ENCODE measurements at places on chromosomes 2 and 18. TPM values are rescaled to one million over a fixed set of nuclear protein-coding genes. Genes with fewer than 3 reads are reported as not detected.

The PARD6G gene
- not detected for total RNA-seq

The FAM110C gene
- not detected for total RNA-seq

The PRSS56 gene
- total RNA-seq, result not detected

The C18orf32 gene
- 13.5 TPM for total RNA-seq

The SERPINB10 gene
- total RNA-seq, result not detected

The RSAD2 gene
- not detected for total RNA-seq

The IGFBP2 gene
- 0.81 TPM for total RNA-seq

The OR6B2 gene
- total RNA-seq, result not detected

The UGT1A3 gene
- not detected for total RNA-seq

The TMEM169 gene
- 0.57 TPM for total RNA-seq

The CYTIP gene
- 64.0 TPM for total RNA-seq

The EHD3 gene
- total RNA-seq, result 2.5 TPM

The ZNF385B gene
- total RNA-seq, result 217 TPM

The IL36B gene
- not detected for total RNA-seq

The INHBB gene
- not detected for total RNA-seq

The PNKD gene
- 62.2 TPM for total RNA-seq

The TIA1 gene
- total RNA-seq, result 129 TPM

The DHX57 gene
- 17.7 TPM for total RNA-seq

The TMEM182 gene
- total RNA-seq, result 3.7 TPM

The CYRIA gene
- 11.7 TPM for total RNA-seq

The FANCL gene
- 33.9 TPM for total RNA-seq

The KLHL29 gene
- total RNA-seq, result 0.31 TPM

The ZNF519 gene
- total RNA-seq, result 64.4 TPM

The SPP2 gene
- not detected for total RNA-seq

The FHOD3 gene
- 2.5 TPM for total RNA-seq

The STAT4 gene
- total RNA-seq, result not detected

The ACVR1C gene
- total RNA-seq, result not detected

The TMEM37 gene
- not detected for total RNA-seq

The GKN2 gene
- not detected for total RNA-seq

The PTH2R gene
- 0.13 TPM for total RNA-seq

The C2orf78 gene
- not detected for total RNA-seq

All from OCI-LY7 (cell line).